ENCODE measurements at places on chromosomes 7 and 10. TPM values are rescaled to one million over a fixed set of nuclear protein-coding genes. Genes with fewer than 3 reads are reported as not detected.

SORBS1 gene
- 0.68 TPM for total RNA-seq

TRPV6 gene
- total RNA-seq = not detected

CRYGN gene
- total RNA-seq = not detected

EN2 gene
- total RNA-seq = 0.83 TPM

OR2A12 gene
- not detected for total RNA-seq

CHCHD2 gene
- total RNA-seq = 695 TPM

HPSE2 gene
- not detected for total RNA-seq

CDK1 gene
- 83.7 TPM for total RNA-seq

DOCK4 gene
- total RNA-seq = 7.0 TPM

ZP3 gene
- 19.7 TPM for total RNA-seq

HOXA4 gene
- total RNA-seq = 1.9 TPM

SNCG gene
- 13.6 TPM for total RNA-seq

CCDC172 gene
- not detected for total RNA-seq

ADAMTS14 gene
- 0.09 TPM for total RNA-seq
